Gastroesophageal sphincter (tissue), 4 donors: ENCODE measurements at places on chromosomes 2 and 18.

DNA sequence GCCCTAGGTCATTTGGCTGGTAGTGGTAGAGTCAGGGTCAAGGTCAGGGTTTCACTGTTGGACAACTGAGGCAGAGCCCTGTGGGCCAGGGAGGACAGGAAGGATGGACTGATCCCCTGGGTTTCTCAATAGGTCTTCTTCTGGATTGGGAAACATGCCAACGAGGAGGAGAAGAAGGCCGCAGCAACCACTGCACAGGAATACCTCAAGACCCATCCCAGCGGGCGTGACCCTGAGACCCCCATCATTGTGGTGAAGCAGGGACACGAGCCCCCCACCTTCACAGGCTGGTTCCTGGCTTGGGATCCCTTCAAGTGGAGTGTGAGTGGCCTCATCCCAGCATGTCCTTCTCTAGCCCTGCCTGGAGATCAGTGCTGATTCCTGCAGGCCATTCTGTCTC is 18.1 kb downstream of the VIL1 start:
- H3K36me3 ChIP-seq, result no peaks in the 10 kb centered on the region
- H3K27ac ChIP-seq, result no peak overlapping the region
- no peak overlapping the region for H3K4me3 ChIP-seq
- peaks cover 10% of the 10 kb centered on the region for H3K4me1 ChIP-seq
- H3K27me3 ChIP-seq, result no peaks in the 10 kb centered on the region
- no peak for ATAC-seq

DNA sequence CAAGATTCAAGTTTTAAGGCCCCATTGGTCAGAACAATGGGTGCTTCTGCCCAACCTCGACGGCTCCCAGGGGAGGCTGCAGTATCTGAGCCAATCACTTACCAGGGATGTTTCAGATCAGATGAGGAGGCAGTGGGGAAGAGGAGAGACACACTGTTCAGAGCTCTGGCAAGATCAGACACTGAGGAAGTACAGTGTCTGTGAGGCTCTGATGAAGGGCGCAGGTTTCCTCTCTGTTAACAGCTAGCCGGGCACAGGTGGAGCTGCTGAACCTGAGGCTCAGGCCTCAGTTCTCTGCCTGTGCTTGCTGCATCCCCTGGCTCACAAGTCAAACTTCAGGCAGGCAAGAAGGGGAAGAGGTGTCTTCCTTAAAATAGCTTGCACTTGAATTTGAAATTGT is 69.7 kb downstream of the TPO start:
- no peaks in the 10 kb centered on the region for H3K4me1 ChIP-seq
- no peak for ATAC-seq
- H3K36me3 ChIP-seq, result no peaks in the 10 kb centered on the region
- no peak overlapping the region for H3K27ac ChIP-seq
- H3K27me3 ChIP-seq, result no peaks in the 10 kb centered on the region

DNA sequence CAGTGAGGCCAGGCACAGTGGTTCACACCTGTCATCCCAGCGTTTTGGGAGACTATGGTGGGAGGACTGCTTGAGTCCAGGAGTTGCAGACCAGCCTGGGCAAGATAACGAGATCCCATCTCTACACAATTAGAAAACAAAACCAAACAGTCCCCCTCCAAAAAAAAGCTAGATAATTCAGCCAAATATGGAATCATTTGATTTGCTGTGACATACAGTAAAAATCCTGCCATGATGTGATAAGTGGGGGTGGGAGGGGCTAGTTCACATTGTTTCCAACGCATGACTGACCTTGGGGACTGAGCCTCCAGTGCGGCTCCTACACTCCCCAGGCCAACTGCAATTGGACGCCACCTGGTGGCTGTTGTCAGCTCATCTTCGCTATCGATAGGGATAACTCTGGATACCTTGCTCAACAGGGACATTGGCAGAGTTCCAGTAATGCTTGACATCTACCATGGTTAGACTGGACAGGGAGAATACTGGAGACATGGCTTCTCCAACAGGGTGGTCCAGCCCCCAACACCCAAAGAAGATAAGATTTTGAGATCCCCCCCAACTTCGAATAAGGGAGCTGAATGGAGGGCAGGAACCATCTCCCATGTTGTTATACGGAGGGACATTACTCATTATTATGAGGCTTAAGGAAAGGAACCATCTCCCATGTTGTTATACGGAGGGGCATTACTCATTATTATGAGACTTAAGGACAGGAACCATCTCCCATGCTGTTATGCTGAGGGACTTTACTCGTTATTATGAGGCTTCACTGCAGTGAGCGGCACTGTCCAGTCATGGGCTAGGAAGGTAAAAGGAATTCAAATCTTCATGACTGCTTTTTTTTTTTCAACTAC is 135.9 kb downstream of the TGIF1 start:
- H3K27ac ChIP-seq, result no peak overlapping the region
- no peaks in the 10 kb centered on the region for H3K4me1 ChIP-seq
- no peak overlapping the region for H3K4me3 ChIP-seq
- peak; percentile 86 for ATAC-seq
- H3K27me3 ChIP-seq, result no peaks in the 10 kb centered on the region

DNA sequence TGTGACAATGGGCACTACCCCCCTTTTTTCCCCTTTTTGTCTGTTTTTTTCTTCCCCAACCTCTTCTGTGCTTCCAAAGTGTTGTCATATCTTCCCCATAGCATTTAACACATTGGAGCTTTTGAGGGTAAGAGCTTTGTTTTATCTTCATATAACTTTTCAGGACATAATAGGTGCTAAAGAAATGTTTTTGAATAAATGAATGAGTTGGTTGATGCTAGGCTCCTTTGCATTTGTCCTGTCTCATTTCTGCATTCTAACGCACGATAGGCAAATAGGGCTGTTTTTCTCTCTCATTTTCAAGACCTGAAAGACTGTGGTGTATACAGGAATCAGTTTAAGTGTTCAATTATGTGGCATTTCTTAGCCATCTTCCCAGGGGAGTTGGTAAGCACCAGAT is 832 bp upstream of the COPS7B start:
- no peak overlapping the region for H3K4me3 ChIP-seq
- H3K27ac ChIP-seq, result no peak overlapping the region
- peaks cover 21% of the 10 kb centered on the region for H3K36me3 ChIP-seq
- ATAC-seq, result no peak

DNA sequence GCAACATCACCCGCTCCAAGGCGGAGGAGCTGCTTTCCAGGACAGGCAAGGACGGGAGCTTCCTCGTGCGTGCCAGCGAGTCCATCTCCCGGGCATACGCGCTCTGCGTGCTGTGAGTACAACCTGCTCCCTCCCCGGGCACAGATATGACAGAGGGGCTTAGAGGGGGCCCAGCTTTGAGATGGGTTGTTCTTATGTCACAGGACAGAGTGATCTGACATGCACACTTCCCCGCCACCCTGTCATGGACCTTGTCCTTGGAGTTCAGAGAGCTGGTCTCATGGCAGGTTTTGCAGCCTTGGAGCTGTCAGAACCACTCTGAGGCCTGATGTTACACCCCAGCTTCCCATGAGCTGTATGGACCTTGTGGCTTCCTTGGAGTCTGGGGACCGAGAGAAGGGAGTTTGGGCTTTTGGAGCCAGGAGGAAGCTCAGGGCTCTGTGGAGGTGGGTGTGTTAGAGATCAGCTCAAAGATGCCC is 398 bp downstream of the INPP5D start:
- H3K27ac ChIP-seq, result peak overlapping the region; percentile 68
- H3K4me3 ChIP-seq, result peak overlapping the region; percentile 50
- H3K4me1 ChIP-seq, result peaks cover 47% of the 10 kb centered on the region
- peak; percentile 3 for ATAC-seq
- H3K36me3 ChIP-seq, result no peaks in the 10 kb centered on the region

DNA sequence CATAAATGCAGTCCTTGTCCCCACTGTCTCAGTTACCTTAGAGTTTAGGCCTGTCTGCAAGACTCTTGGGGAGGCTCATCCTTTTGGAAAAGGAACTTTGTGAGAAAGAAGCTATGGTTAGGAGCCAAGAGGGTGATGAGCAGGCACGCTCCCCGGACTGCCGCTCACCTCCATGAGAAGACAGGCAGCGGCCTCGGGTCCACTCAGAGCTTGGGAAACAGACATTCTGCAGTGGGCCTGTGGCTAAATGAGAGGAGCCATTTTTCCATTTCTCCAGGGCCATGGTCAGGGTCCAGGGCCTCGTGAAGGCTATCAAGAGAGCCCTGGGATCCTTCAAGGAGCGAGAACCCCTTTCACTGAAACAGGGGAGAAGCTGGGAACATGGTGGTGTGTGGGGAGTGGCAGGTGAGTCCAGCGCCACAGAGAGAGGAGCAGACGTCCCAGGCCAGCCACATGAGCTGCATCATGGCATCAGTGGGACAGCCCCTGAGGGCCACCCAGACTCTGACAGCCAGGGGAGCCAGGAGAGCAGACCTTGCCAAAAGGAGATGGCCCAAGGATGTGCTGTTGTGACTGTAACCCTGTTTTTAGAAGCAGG is 4.0 kb upstream of the TEX51 start:
- H3K4me3 ChIP-seq, result no peak overlapping the region
- H3K36me3 ChIP-seq, result no peaks in the 10 kb centered on the region
- no peaks in the 10 kb centered on the region for H3K4me1 ChIP-seq
- H3K27ac ChIP-seq, result no peak overlapping the region
- no peak for ATAC-seq
- H3K27me3 ChIP-seq, result peaks cover 2% of the 10 kb centered on the region

DNA sequence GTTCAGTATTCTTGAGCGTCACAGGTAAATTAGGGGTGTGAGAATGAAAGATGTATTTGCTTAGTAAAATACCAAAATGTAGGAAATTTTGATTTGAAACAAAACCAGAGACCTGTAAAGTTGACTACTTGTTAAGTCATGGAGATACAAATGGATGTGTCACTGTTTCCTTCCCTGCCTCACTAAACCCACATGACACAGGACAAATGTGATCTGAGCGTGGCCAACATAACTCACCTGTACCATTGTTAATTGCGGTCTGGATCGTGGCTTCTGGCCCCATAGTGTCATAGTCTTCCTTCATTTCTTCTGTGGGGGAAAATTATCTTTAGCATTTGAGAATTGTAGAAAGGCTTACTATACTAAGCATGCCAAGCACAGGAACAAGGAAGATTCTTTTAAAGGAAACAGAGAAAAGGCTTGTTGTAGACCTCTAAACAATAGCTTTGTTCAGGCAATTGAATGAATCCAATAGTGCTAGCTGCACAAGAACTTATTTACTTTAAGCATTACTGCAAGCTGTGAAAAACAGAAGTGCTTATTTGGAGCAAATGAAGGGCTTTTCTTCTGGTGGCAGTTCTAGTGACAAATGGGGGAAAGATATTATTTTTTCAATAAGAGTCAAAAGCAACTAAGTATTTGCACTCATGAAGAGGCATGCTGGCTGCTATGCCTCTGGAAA is 95.2 kb downstream of the ZEB2 start:
- H3K4me1 ChIP-seq, result peaks cover 11% of the 10 kb centered on the region
- no peak for ATAC-seq
- no peaks in the 10 kb centered on the region for H3K27me3 ChIP-seq
- H3K36me3 ChIP-seq, result no peaks in the 10 kb centered on the region

DNA sequence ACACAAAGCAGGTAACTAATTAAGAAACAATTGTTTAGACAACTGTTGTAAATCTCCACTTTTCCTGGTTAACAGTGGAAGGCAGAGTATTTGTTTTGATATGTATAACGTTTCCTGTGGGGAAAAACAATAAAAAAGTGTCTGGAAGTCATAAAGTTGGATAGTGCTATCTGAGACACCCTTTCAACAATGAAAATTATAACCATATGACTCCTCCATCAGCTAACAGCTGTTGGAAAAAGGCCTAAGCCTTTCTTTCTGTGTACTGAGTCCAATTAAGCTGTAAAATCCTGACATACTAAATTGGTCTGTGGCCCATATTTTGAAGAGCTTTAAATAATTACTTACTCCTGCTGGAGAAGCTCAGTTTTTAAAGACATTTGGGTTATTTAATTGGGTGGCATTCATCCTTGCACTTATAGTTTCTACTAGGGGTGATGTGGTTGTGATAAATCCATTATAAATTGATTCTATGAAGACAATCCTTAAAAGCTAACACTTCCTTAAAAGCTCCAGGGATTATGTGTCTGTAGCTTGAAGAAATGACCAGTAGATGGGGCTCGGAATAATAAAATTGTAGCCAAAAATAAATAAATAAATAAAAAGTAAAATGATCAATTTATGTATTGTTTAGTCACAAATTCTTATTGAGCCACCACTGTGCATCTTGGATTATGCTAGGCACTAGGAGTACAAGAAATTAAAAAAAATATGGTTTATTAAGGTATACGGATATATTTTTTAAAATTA is 698.1 kb upstream of the NXPH2 start:
- H3K27me3 ChIP-seq, result no peaks in the 10 kb centered on the region
- H3K4me3 ChIP-seq, result no peak overlapping the region
- no peak overlapping the region for H3K27ac ChIP-seq

GRCh38 chr2:236705295-236706105 is 135.9 kb downstream of the ACKR3 start:
- no peaks in the 10 kb centered on the region for H3K27me3 ChIP-seq
- no peak overlapping the region for H3K27ac ChIP-seq
- H3K4me1 ChIP-seq, result no peaks in the 10 kb centered on the region

- no peak for ATAC-seq
- no peak overlapping the region for H3K4me3 ChIP-seq
- H3K27ac ChIP-seq, result no peak overlapping the region
- H3K36me3 ChIP-seq, result no peaks in the 10 kb centered on the region
These were observed 62.3 kb downstream of the NCK2 start for GRCh38 chr2:105806996-105807395.

DNA sequence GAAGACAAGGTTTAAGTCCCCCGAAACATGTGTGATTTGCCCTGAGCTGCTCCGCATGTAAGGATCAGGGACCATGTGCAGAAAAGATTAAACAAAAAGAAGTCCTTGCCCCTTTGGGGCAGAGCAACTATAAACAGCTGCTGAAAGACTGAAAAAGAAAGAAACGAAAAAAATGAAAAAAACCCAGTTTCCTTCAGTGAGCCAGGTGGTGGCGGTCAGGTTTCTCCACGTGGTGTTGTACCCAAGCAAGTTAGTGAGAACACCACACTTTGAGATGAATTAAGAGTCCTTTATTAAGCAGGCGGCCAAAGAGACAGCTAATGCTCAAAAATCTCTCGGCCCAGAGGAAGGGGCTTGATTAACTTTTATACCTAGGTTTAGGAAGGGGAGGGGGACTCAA is 404.9 kb upstream of the SYT4 start:
- H3K4me1 ChIP-seq, result no peaks in the 10 kb centered on the region
- ATAC-seq, result no peak
- no peak overlapping the region for H3K27ac ChIP-seq
- H3K27me3 ChIP-seq, result no peaks in the 10 kb centered on the region
- H3K36me3 ChIP-seq, result no peaks in the 10 kb centered on the region

GRCh38 chr18:43010611-43011010 is 104.9 kb downstream of the RIT2 start:
- ATAC-seq, result no peak
- no peaks in the 10 kb centered on the region for H3K4me1 ChIP-seq
